ENCODE measurements at places on chromosomes 6 and 20.

GRCh38 chr20:4961746-4962145 lies 39.6 kb downstream of the SLC23A2 start:
- DNase-seq, result no peak

GRCh38 chr6:47832386-47833100 lies 50.7 kb downstream of the OPN5 start:
- DNase-seq, result no peak

DNA sequence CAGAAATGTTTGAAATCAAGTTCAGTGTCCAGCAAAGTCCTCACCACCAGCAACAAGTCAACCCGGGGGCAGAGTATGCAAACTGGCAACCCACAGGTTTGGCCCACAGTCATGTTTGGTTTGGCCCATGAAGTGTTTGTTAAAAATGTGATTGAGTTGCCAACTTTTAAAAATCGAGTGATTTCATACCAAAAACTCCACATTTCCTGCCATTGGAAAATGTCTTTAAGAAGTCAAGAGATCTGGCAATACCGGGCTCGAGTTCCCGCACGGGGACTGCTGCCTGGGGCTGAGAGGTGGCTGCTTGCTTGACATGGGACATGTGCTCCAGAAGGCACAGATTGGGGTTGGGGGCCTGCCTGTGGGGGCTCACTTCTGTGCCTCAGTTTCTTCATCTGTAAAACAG lies 36.1 kb downstream of the PREX1 start:
- no peak for DNase-seq

- no peak for DNase-seq
Observed at GRCh38 chr6:149054559-149055194, 262.8 kb upstream of the TAB2 start.

DNA sequence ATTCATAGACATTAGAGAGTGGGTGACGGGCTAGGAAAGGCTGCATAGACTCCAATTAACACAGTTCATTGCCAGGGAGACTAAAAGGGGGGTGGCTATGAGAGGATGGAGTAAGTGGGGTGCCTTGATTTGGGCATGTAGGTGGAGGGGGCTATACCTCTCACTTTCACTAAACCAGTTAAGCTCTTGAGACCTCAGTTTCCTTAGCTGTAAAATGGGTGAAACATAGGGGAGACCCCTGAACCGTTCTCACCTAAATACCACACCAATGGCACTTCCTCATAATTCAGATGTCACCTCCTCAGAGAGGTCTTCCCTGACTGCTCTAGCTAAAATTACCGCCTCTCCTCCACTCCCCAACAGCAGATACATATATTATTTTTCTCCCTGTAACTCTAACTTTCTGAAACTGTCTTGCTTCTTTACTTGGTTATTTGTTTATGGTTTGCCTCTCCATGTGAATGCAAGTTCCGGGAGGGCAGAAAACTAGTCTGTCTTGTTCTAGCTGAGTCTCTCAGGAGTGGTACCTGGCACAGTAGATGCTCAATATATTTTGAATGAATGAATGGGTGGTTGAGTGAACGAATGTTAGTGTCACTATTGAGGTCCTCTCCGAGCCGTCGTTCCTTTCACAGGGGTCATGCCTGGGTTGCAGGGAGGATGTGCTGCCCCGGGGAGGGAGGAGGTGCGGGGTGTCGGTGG lies 615 bp upstream of the EYA2 start:
- DNase-seq, result no peak

GRCh38 chr6:116050737-116051136 lies 10.0 kb downstream of the FRK start:
- no peak for DNase-seq

DNA sequence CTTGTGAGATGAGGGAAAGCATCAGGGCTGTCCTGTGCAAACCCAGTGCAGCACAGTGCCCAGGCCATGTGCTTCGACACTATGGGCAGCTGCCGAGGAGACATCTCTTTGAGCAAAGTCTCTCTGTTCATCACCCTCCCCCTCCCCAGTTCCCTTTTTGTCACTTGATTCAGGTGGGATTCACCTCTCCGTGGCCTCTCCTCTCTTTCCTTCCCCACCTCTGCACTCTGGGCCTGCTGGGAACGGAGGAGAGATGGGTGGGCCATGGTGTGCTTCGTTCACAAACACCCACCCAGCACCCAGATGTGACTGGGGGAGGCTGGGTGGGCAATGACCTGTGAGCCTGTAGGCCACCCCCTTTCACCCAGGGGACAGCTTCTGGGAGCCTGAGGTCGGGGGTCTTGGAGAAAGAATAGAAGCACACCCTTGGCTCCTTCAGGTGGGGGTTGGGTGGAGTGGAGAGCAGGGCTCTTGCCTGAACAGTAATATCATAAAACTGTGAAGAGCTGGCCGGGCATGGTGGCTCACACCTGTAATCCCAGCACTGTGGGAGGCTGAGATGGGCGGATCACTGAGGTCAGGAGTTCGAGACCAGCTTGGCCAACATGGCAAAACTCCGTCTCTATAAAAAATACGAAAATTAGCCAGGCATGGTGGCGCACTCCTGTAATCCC lies 33.5 kb upstream of the DLGAP4 start:
- no peak for DNase-seq

- DNase-seq, result no peak
Observed at GRCh38 chr6:26254724-26255123, 110.3 kb upstream of the BTN3A2 start.

- DNase-seq, result no peak
Observed at GRCh38 chr6:158868890-158869825, 50.0 kb upstream of the EZR start.

- DNase-seq, result no peak
Observed at GRCh38 chr6:155026022-155026705, 31.0 kb downstream of the TIAM2 start.

DNA sequence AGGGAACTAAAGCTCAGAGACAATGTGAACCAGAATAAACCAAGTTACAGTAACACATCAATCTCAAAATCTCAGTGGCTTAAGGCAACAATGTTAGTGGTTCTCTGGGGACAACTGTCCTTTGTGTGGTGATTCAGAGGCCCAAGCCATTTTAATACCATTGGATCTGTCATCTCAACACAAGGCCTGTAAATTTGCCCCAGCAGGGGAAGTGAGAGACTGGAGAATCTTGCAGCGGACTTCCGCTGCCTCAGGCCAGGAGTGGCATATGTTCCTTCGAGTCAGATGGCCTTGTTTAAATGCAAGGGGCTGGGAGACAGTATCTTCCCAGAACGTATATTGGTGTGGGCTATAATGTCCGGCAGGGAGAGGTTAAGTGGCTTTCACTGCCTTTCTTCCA lies 126.0 kb downstream of the CD83 start:
- no peak for DNase-seq

DNA sequence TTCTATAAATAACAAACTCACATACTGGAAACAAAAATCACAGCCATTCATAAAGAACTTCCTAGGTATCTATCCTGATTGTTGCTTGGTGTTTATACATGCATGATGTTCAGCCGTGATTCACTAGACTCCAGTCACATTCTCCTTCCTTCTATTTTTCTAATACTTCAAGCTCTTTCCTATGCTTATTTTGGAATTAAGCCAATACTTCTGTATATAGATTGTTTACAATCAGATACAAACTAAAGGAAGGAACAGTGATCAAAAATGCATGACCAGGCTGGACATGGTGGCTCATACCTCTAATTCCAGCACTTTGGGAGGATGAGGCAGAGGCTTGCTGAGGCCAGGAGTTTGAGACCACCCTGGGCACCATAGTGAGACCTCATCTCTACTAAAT lies 377.5 kb upstream of the IRAK1BP1 start:
- DNase-seq, result no peak
